ENCODE measurements at places on chromosomes 12 and 14.

- peak; percentile 8 for DNase-seq
These were observed 77.8 kb downstream of the DDX51 start for GRCh38 chr12:132066345-132066685.

DNA sequence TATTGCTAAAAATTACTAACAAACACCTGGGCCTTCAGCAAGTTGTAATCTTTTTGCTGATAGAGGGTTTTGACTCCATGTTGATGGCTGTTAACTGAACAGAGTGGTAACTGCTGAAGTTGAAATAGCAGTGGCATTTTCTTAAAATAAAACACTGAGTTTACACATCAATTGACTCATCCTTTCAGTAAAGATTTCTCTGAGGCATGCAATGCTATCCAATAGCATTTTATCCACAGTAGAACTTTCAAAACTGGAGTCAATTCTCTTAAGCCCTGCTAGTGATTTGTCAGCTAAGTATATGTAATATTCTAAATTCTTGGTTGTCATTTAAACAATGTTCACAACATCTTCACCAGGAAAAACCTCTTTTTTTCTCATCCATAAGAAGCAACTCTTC is 59.5 kb downstream of the CMAS start:
- no peak for DNase-seq

DNA sequence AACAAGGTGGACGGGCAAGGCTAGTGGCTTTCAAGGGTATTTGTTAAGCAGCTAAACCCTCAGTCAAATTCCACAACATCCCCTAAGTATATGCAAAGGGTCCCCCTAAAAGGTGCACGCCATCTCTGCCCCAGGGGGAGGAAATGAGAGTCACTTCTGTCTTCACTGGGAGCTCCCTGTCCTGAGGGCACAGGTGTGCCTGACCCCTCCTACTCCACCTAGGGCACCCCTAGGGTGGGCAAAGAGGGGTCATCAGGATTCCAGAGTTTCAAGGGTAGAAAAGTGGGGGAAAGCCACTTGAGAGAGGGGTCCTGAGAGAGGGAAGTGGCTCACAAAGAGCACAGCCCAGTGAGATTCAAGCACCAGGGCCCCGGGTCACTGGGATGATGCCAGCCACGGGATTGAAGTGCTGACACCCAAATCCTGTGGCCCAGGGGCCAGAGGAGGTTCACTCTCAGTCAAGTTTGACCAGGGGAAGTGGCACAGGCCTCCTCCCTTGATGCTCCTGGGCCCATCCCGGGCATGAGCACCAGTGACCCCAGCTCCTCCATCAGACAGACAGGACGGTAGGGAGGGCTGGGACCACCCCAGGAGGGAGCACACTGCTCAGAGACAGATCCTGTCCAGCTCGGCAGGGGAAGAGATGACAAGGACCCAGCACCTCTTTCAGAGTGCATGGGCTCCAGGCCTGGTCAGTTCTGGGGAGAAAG is 82.3 kb upstream of the BCL11B start:
- DNase-seq, result no peak

- no peak for DNase-seq
These were observed 198.0 kb upstream of the DCN start for GRCh38 chr12:91380631-91381030.

GRCh38 chr14:100567009-100567876 is 20.0 kb downstream of the BEGAIN start:
- DNase-seq, result no peak

- no peak for DNase-seq
These were observed 1194.7 kb downstream of the GALC start for GRCh38 chr14:86798330-86798729.

GRCh38 chr12:9757433-9758025 is 3.2 kb downstream of the CD69 start:
- DNase-seq, result no peak

DNA sequence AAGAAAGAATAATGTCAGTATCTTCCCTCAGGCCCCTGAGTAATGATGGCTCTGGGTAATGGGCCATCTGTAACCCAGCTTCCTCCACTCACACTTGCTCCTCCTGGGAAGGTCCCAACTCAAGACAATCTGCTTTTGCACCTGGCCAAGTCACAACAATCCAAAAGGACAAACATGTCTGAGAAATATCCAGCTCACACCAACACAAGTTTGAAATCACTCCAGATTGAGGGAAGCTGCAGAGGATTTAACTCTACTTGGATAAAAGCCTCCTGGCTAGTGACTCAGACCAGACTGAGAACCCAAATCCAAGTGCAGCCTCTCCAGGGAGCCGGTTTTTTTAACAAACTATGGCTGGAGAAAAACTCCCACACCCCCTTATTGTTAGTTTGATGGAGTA is 34.2 kb downstream of the RTRAF start:
- DNase-seq, result no peak

- DNase-seq, result no peak
These were observed 47.1 kb downstream of the NCOR2 start for GRCh38 chr12:124520265-124520701.

GRCh38 chr12:109741970-109742703 is 28.5 kb downstream of the FAM222A start:
- no peak for DNase-seq

DNA sequence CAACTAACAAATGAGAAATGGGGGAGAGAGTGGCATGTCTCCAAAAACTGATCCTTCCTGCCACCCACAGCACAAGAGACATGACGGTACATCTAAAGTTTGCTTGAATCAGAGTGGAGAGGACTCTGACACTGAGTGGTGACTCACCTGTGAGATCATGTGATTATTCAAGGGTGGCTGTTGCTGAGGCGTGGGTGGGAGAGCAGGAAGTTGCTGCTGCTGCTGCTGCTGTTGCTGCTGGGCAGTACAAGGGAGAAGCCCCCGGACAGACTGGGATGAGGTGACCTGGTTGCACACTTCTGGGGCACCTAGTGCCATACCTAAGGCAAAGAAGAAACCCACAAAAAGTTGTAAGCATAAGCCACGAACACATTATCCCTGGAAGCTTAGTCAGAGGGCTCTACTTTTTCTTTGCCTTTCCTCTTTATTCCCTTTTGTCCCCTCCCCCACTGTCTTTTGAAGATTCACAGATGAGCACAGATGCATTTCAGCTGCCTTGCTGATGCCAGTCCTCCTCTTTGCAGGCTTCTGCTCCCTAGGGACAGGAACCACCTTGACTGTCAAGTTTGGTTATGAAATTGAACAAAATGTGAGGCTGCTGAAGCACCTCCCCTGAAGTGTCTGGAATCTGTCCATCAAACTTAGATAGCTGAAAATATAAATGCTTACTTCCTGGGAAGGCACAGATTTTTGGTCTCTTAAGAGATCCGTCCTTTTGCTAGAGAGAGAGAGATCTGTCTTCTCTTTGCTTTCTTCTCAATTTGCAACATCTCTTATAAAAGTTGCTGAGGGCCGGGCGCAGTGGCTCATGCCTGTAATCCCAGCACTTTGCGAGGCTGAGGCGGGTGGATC is 29.4 kb upstream of the STAC3 start:
- peak; percentile 67 for DNase-seq

GRCh38 chr12:71546322-71546861 is 106.8 kb downstream of the LGR5 start:
- DNase-seq, result no peak

GRCh38 chr12:82855872-82856271 is 169.2 kb downstream of the TMTC2 start:
- DNase-seq, result no peak
